ENCODE measurements at places on chromosomes 3 and 15.

DNA sequence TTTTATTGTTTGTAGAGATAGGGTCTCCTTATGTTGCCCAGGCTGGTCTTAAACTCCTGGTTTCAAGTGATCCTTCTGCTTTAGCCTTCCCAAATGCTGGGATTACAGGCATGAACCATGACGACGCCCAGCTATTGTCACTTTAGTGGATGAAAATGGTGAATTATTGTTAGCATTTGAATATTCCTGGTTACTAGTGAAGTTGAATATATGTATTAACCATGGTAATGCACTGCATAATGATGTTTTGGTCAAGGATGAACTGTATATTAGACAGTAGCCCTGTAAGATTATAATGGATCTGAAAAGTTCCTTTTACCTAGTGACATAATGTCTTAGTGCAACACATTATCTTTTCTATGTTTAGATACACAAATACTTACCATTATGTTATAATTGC lies 50.4 kb upstream of the KCNAB1 start:
- no peak for DNase-seq

DNA sequence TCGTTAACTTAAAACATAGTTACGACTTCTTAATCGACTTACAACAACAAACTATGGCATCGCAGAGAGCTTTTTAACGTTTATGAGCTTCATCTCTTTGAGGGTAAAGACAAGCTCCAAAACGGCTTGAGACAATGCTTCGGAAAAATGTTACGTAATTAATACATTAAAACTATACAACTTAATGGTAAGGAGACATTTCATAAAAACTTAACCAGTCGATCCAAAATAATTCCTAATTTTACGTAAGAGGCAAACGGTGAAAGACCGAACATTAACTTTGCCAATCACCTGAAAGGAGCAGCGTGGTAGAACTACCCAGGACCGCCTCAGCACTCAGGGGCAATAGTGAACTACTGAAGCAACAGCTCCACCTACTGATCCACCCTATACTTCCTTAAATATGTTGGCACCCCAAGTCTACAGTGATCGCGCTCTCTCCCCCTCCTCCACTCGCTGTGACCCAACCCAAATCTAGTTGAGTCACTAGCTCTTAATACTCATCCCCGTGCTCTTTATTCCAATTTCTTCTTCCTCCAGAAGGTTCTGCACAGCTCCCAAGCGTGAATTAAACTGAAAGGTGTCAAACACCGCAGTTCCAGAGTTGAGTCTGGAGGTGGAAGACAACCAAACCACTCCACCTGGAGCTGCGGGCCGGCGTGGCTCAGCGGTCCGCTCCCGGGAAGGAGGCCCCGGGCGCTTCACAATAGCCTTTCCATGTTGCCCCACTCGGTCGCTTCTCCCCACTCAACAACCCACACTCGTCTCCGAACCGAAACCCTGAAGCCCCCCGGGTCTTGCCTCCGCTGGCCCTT lies 901 bp downstream of the NAA50 start:
- DNase-seq, result peak; percentile 66

- DNase-seq, result no peak
Measured at GRCh38 chr15:85746641-85747040, 48.1 kb downstream of the KLHL25 start.

DNA sequence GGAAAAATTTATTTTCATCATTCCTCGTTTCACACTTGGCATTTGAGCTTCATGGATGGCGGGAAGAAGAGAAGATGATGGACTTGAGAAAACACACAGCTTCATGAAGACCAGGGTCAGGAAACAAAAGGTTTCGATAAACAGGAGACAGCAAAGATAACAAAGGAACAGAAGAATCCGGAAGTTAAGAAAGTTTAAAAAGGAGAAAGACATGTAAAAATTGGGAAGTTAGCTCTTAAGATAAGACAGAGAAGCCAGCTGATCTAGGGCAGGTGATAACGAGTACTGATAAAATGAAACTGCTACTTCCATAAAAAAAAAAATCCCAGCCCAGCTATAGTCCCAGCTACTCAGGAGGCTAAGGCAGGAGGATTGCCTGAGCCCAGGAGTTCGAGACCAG lies 23.9 kb downstream of the IL5RA start:
- DNase-seq, result no peak

DNA sequence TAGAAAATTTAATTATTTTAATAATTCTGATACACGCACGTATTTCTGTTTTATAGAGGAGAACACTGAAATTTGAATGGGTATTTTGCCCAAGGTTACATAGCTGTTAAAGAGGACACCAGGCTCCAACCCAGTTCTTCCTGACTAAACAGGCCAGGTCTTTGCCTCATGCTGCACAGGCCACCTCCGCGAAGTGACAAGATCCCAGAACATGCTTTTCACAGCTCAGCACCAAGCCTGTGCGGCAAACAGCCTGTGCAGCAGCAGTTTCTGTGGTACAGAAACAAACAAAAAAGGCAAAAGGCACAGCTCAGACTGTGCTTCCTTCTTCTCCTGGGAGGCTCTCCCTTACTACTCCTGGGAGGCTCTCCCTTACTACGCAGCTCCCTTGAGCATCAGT lies 6.5 kb downstream of the FOXL2 start:
- DNase-seq, result no peak

DNA sequence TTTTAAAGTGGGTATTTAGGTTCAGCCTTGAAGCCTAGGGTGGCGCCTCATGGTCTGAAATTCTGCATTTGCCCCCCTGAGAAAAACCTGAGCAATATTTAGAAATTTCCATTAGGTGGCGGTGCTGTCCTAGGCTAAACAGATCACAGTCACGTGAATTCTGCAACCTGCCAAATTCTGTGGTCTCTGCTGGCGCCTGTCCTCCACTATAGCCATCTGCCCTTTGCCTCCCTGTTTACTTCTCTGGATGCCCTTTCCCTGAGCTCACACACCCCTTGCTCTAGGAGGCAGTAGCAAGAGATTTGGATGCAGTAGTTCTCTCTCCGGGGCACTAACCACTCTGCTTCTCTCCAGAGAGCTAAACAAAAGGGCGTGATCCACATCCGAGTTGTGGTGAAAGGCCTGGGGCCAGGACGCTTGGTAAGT lies 9.1 kb downstream of the MRPS11 start:
- DNase-seq, result peak; percentile 31

- no peak for DNase-seq
Measured at GRCh38 chr3:17322106-17322793, 420.2 kb downstream of the TBC1D5 start.

DNA sequence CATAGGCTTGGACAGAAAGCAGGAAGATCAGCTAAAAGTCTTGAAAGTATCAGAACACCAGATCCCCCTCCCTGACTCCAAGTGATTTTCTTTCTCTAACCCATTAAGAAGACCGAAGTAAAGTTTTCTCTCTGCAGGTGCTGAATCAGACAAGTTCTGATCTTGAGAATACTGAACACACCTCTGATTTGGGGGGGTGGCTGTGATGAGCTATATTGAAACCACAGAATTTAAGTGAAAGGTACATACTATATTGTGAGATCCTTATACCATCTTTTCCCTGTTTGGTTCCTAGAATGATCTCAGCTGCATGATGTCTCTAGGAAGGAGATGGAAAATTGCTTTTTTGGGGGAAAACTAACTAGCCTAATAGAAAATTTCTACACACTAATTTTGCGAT lies 196.0 kb downstream of the DIPK2A start:
- no peak for DNase-seq

GRCh38 chr15:80041494-80042253 lies 17.8 kb upstream of the ZFAND6 start:
- DNase-seq, result no peak

DNA sequence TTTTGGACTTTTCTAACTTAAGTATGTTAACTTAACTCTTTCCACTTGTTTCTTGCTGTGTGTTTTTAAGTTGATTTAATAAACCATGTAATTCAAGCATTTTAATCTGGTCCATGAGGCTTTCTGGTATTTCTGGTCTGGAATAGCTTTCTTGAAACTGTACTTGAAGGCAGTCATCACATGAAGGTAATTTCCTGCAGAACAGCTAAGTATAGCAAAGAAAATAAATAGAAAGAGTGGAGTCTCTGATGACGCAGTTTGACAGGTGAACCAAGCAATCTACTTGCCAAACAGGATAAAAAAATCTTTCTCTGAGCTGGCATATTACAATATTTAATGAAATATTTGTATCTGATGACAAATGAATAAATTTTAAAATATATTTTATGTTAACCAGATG lies 74.9 kb downstream of the BTLA start:
- no peak for DNase-seq

DNA sequence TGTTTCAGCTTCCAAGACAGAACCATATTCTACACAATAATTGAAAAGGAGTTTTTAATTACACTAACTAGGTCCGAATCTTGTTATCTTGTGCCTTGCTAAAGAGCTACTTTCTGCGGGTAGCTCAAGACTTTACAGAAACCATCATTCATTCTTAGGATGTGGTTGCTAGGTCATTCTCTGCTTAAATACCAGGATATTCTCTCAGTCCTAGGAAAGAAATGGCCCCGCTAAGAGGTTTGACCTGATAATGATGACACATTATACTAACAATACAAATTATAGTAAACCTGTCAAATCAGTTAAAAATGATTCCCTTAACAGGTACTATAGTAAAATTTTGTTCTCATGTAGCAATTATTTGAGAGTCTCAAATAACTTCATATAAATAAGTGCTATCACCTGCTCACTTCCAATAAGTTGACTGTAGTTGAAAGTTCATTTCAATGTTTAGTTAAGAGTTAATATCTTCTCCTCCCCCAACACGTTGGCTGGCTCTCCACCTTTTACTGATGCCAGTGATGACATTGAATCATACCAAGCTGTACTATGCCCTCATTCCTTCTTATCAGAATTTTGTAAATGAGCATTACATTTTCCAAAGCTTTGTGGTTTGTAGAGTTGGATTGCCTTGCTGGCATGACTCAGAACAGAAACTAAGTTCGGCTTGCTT lies 3.6 kb upstream of the C3orf85 start:
- DNase-seq, result no peak

DNA sequence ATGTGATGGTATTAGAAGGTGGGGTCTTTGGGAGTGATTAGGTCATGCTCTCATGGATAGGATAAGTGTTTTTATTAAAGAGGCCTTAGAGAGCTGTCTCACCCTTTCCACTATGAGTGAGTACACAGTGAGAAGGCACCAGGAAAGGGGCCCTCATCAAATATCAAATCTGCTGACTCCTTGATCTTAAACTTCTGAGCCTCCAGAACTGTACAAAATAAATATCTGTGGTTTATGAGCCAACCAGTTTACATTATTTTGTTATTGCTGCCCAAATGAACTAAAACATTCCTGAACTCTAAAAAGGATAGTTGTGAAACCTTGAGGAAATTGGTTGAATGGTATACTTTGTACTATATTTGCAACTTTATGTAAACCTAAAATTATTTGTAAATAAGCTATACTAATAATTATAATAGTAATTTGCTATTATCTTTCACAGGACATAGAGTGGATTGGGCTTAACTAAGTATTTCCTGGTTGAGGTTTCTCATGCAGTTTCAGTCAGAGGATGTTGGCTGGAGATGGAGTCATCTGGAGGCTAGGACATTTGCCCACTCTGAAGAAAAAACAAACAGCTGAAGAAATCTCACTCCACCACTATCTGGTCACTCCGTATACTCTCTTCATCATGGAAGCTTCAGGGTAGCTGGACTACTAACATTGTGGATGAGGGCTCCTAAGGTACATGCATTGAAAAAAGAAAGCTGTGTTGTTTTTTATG lies 1068.6 kb upstream of the CADM2 start:
- DNase-seq, result no peak

DNA sequence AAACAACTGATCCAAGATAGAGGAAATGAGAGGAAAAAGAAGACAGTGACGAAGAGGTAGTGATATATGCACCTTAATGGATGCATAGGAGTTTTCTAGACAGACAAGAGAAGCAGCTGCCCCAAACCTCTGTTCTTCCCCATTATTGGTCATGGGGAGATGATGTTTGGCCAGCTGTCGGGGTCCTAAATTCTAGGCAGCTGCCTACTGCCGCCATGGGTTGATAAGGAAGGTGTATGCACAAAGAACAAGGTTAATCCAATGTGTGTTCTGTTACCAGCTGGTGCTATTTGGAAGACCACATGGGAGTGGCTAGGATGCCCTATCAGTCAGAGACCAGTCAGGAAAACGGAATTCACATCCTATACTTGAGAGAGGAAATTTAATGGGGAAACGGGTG lies 47.4 kb downstream of the NTRK3 start:
- DNase-seq, result no peak

DNA sequence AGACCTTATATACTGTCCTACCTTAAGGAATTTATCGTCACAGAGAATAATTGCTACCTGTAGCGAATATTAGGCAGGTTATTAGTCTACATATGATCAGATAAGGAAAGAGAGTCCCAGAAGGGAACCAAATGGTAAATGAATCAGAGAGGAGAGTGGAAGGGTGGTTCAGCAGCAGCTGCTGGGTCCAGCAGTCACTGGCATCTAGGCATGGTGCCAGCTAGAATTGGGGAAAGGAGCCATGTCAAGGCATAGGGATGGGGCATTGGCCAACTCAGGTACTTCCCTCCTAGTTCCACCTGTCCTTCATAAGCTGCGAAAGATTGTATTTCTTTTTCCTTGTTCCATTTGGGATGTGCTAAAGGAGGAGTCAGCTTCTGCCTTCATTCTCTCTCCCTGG lies 23.4 kb downstream of the HACD3 start:
- no peak for DNase-seq

DNA sequence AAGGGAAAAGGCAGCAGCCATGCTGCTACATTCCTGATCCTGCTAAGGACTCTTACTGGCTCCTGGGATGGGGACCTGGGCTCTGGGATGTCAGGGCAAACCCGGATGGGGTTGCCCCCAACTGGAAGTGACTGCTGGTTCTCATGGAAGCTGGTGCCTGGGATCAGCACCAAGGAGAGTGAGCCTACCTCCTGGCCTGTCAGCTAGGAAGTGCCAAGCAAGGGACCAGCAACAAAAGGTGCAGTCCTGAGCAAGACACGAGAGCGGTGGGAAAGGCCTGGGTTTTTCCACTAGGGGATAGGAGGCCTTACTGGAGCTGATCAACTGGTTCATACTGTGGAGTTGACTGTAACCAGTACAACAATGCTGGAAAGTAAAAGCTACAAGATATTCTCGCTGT lies 47.9 kb upstream of the SYNM start:
- DNase-seq, result no peak

GRCh38 chr3:24426896-24427295 lies 67.8 kb downstream of the THRB start:
- no peak for DNase-seq

DNA sequence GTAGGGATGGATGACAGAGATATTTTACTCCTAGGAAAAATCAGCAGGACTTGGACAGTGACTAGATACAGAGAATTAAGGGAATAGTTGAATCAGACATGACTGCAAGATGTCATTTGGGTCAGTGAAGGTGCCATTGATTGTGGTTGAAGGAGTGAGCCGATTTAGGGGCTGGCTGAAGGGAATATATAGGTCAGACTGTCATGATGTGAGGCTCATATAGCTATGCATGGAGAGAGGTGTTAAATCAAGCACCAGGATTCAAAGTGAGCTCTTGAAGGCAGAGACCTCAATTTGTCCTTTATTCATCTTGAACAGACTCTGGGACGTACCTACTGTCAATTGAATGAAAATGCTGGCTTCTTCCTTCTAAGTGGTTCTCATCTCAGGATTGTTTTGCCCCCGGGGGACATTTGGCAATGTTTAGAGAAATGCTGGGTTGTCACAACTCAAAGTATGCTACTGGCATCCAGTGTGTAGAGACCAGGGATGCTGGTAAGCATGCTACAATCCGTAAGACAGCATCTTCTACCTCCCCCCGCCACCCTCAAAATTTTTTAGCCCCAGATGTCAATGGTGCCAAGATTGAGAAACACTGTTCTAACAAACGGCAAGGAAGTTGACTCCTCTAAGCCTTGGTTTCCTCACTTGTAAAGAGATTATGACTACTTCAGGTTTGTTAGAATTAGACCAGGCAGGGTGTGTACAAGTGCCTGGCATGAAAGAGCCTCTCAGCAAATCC lies 7.8 kb downstream of the ATP2C1 start:
- DNase-seq, result no peak

- DNase-seq, result no peak
Measured at GRCh38 chr15:85381850-85382751, 1.7 kb downstream of the AKAP13 start.
